ENCODE measurements at places on chromosomes 1 and 21.

DNA sequence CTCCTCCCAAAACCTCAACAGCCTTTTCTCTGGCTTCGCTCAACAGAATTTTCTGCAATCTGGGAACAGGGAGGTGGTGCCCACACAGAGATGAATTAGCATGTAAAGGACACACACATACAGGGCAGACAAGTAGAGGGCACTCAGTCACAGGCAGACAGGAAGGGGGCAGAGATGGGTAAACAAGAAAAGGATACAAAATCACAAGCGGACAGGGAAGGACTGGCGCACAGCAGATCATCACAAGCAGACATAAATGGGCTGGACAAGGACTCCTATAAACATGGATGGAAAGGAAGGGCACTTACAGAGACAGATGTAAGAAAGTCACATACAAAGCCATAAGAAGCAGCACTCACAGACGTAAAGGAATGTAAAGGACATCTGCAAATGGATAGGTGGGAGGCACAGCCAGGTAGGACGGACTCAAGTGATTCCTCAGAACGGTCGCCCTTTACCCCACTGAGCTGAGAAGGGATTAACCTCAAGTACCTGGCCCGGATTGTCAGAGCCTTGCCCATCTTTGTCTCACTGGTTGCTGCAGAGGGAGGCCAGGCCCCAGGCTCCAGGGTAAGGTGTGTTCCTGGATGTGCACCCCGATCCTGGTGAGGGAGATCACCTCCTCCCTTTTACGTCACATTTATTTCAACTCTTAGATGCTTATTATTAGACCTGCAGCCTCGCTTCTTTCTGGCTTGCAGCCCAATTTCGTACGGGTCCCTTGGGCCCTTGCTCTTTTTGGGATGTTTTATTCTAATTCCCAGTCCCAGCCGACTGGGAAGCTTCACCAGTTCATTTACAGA, 836 bp upstream of the PRCC start:
- DNase-seq: no peak

- DNase-seq: no peak
These were observed 4.2 kb downstream of the FABP3 start for GRCh38 chr1:31368611-31369107.

DNA sequence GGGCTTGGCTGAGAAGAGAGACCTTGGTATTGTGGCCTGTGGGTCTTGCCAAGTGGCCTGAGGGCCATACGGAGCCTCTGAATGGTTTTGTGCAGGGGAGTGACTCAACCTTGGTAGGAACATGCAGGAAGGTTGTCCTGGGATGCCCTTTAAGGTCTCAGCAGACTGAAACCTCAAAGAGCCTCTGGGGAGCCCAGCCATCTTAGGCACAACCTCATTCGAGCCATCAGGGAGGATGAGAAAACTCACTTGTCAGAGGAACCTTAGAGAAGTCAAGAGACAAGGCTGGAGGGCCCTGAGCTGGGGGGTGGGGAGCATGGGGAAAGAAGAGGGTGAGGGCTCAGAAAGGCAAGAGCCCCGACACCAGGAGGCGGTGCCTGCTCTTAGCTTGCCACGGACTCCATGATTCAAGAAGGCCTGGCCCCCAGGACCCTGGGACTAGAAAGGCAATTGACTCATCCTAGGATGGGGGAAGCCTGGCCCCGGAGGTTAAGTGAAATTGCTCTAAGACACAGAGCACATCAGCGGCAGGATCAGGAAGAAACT, 13.0 kb downstream of the IFI6 start:
- no peak for DNase-seq

- no peak for DNase-seq
These were observed 1.7 kb downstream of the MARCKSL1 start for GRCh38 chr1:32334274-32334861.

GRCh38 chr1:8831340-8831739, 13.9 kb upstream of the RERE start:
- DNase-seq: no peak

- no peak for DNase-seq
These were observed 598.6 kb downstream of the NPHP4 start for GRCh38 chr1:5393603-5394002.

- no peak for DNase-seq
These were observed 55.5 kb downstream of the HMCN1 start for GRCh38 chr1:185789501-185790193.

DNA sequence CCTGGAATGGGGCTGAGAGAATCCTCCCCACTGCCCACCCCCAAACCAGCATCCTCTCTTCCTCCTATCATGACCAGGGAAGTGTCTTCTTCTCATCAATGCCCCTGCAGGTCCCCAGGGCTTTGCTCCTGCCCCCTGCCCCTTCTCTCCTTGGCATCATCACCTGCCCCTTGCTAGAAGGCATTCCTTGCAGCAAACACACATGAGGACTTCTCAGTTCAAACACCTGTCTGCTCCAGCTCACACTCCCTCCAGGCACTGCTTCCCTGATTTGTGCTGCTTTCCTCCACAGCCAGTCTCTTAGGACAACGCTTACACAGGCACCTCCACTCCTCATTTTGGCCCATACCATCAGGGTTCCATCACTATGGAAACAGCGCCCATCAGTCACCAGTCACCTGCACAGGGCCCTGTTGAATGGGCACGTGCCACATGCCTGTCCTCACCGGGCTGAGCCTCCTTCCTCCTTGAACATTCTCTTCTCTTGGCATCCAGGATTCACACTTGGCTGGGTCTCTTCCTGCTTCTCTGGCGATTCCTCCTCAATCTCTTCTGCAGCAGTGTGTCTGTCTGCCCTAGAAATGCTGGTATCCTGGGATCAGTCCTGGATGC, 81.9 kb upstream of the EDN2 start:
- DNase-seq: no peak

GRCh38 chr1:30321996-30322858, 401.2 kb downstream of the MATN1 start:
- DNase-seq: no peak

- DNase-seq: no peak
These were observed 177.3 kb downstream of the PGBD5 start for GRCh38 chr1:230248889-230249270.

GRCh38 chr1:78047631-78048030, 1.9 kb downstream of the GIPC2 start:
- no peak for DNase-seq

DNA sequence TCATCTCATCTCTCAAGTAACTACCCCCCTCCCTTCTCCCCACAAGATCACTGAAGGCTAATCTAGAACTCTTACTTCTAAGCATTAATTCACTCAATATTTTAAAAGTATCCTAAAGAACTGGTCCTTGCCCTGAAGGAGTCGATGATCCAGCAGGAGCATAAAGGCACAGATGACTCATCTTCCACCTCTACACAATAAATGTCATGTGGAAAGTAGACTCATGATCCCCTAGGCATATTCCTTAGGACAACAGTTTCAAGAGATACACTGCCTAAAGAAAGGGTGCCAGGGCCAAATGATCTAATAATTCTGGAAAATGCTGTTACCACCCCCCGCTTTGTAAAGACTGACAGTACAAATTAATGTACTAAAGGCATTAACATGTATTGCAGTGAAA, 85.8 kb upstream of the DIRAS3 start:
- DNase-seq: no peak

- DNase-seq: no peak
These were observed 94.0 kb downstream of the KCND3 start for GRCh38 chr1:111895469-111895868.

GRCh38 chr21:45837936-45838335, 143.6 kb upstream of the COL6A1 start:
- no peak for DNase-seq

GRCh38 chr1:228162286-228163006, 3.2 kb upstream of the IBA57 start:
- DNase-seq: no peak

DNA sequence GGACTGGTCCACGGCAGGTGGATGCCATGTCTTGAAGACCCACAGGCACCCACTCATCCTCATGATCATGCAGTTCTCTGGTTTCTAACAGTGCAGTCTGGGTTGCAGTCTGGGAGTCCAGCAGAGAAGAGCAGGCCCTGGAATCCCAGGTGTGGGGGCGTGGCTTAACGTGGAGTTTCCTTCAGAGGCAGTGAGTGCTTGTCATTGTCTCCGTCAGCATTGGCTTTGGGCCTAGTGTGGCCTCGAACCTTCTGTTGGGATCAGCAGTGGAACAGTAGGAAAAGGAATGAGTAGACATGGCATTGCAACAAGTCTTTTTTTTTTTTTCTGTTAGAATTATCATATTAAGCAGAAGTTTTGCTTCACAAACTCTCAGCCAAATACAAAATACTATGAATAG, 12.8 kb downstream of the LGALS8 start:
- DNase-seq: no peak

GRCh38 chr1:7540816-7541215, 230.3 kb upstream of the VAMP3 start:
- DNase-seq: no peak

- DNase-seq: no peak
These were observed 344.3 kb downstream of the DUSP10 start for GRCh38 chr1:221397606-221398005.

GRCh38 chr1:78843111-78843510, 163.4 kb downstream of the ADGRL4 start:
- no peak for DNase-seq

DNA sequence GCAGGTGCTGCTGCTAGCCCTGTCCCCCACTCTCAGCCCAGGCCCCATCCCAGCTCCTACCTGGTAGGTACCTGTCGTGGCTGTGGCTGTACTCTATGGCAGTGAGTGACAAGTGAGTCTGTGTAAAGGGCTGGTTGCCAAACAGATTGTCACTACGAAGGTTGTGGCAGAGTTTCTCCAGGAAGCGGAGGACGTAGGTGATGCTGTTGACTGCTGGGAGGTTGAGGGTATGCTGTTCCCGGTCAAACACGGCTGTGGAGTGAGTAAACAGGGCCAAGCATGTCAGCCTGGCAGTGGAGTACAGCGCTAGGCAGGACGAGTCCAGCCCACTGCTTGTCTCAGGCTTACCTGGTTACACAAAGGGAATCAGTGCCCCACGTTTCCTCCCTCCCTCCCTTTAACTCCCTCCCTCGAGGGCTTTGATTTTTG, 24.8 kb upstream of the SLFNL1 start:
- no peak for DNase-seq

GRCh38 chr1:72109916-72110315, 172.4 kb downstream of the NEGR1 start:
- DNase-seq: no peak

GRCh38 chr1:212162635-212163034, 122.6 kb upstream of the PPP2R5A start:
- no peak for DNase-seq

- DNase-seq: no peak
These were observed 93.0 kb downstream of the MTR start for GRCh38 chr1:236888126-236888525.

- DNase-seq: no peak
These were observed 103.4 kb downstream of the ARHGEF10L start for GRCh38 chr1:17642943-17643342.

DNA sequence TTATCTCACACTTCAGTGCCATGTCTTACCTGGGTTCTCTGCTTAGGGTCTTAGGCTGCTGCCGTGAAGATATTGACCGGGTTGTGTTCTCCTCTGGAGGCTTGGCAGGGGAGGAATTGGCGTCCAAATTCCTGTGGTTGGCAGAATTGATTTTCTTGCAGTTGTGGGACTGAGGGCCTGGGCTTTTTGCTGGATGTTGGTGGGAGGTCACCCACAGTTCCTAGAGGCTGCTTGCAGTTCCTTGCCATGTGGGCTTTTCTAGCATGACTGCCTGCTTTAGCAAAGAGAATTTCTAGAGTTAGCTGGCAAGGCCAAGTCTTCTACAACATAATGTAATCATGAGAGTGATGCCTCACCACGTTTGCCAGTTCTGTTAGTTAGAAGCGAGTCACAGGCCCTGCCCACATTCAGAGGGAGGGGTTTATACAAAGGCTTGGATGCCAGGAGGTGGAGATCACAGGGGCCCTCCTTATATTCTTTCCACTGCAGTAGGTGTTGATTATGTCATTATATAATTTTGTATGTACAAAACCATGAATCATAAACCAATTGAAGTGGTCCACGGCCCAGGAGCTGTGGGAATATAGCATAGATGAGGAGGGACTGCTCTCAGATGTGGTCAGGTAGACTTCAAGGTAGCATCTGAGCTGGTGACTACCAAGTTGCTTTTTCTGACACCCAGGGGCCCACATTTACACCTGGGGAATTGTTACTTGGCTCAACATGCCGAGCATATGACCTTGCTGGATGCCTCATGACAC, 6.6 kb downstream of the UBL4B start:
- DNase-seq: no peak

- no peak for DNase-seq
These were observed at the start of gene C1orf116 for GRCh38 chr1:207032528-207033017. Gene C1orf116, minus strand, starts transcription at chr1:207032756. Its CDS starts 5,158 bp downstream, at chr1:207027598.

GRCh38 chr1:87956750-87957149, 628.1 kb downstream of the LMO4 start:
- no peak for DNase-seq

DNA sequence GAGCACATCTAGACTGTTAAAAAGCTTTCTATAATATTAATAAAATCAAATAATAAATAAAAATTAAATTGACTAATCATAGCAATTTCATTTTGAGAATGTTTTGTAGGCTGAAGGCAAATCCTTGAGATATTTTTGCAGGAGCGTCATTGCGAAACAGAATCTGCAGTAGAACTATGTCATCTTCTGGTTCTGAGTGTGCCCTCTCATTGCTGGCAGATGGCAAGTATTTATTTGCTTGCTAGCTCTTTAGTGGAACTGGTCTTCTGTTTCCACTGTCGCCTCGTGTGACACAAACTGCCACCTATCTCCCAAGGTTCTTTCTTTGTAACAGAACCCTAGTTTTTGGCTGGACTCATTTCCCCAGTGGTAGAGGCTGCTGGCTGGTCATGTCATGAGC, 19.0 kb upstream of the IRF2BP2 start:
- DNase-seq: no peak

DNA sequence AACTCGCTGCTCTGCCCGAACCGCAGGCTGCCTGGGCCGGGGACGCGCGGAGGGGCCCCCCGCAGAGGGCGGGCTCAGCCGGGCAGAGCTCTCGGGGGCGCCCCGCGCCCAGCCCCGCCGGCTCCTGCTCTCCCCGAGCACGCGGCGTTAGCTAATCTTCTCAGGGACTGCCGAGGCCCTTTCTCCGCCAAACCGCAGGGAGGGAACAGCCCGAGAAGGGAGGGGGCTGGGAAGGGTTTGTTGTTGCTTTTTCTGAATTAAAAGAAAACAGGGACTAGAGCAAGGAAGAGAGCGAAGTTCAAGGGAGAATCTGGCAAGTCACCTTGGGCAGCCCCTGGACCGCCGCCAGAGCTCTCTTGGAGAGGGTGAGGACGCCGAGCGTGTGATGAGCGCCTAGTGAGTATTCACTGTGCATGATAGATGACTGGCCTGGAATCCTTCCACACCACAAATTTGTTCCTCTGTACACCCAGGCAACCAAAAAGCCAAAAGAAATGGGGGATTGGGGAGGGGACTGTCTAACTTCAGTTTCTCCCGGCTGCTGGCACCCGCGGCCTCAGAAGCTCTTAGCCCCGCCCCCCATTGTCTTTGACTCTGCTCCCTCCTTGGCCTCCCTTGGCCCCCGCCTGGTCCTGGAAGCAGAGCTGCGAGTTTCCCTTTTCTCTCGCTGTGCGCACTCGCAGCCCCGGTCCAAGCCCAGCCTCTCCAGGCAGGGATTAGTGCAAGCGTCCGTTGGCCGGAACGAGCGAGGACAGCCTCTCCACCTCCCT, 19.7 kb upstream of the LMX1A start:
- no peak for DNase-seq

- DNase-seq: no peak
These were observed 8.7 kb downstream of the PRRC2C start for GRCh38 chr1:171494076-171494475.

Data from vagina (tissue), 2 donors.